Activated CD4-positive, alpha-beta T cell treated with anti-CD3 and anti-CD28 coated beads, Interleukin-2, amount 50 U/mL, for 24 hours (primary cell): ENCODE measurements at places on chromosomes 5 and 9.
A peak's percentile ranks its signal among the peaks of the same experiment; 100 is the strongest.

- DNase-seq = no peak
Measured at GRCh38 chr5:112479418-112479817, 60.3 kb upstream of the EPB41L4A start.

- DNase-seq = no peak
Measured at GRCh38 chr5:73783828-73784227, 157.8 kb downstream of the ARHGEF28 start.

DNA sequence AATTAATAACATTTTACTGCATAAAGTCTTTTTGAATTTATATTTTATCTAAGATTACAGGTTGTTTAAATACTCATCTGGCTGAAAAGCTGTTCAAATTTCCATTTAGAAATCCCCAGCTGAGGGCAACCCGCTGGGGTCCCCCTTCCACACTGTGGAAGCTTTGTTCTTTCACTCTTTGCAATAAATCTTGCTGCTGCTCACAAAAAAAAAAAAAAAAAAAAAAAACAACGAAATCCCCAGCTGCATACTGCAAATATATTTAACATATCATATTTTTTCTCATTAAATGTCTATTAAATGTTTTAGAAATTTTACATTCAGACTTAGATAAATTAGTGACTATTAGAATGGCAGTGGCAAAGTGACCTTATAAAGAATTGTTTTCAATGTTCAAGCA lies 172.2 kb downstream of the NFIB start:
- DNase-seq = no peak

- DNase-seq = peak; percentile 8
Measured at GRCh38 chr9:77751341-77752091, 103.4 kb upstream of the GNA14 start.

DNA sequence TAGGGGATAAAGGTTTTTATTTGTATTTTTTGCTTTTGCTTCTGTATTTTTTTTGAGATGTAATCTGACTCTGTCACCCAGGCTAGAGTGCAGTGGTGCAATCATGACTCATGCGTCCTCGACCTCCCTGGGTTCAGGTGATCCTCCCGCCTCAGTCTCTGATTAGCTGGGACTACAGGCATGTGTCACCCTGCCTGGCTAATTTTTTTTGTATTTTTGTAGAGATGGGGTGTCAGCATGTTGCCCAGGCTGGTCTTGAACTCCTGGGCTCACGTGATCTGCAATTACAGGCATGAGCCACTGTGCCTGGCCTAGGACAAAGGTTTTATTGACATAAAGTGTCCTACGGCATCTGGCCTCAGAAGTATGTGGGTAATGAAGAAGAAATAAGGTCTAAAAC lies 297.1 kb upstream of the C9orf72 start:
- no peak for DNase-seq

DNA sequence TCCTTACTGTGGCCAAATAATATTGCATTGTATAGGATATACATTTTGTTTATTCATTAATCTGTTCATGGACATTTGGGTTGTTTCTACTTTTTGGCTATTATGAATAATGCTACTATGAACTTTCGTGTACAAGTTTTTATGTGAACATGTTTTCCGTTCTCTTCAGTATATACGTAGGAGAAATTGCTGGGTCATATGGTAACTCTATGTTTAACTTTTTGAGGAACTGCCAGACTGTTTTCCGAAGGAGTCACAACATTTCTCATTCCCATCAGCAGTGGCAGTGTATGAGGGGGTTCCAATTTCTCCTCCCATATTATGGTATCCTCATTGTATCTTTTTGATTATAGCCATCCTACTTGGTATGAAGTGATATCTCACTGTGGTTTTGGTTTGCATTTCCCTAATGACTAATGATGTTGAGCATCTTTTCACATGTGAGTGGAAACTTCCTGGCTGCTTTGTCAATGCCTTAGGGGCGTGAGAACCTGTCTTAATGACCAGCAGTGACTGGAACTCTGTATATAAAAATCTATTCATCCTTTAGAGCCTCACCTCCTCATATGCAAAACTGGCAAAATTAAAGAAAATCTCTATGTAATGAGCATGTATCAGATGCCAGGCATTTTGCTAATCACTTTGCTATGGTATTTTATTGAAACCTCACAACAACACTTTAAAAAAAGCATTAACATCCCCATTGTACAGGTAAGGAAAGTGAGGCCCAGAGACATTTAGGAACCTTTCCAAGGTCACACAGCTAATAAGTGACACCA lies 47.8 kb upstream of the TGFBR1 start:
- peak; percentile 52 for DNase-seq

GRCh38 chr9:35350827-35351549 lies 138.9 kb upstream of the RUSC2 start:
- DNase-seq = no peak

DNA sequence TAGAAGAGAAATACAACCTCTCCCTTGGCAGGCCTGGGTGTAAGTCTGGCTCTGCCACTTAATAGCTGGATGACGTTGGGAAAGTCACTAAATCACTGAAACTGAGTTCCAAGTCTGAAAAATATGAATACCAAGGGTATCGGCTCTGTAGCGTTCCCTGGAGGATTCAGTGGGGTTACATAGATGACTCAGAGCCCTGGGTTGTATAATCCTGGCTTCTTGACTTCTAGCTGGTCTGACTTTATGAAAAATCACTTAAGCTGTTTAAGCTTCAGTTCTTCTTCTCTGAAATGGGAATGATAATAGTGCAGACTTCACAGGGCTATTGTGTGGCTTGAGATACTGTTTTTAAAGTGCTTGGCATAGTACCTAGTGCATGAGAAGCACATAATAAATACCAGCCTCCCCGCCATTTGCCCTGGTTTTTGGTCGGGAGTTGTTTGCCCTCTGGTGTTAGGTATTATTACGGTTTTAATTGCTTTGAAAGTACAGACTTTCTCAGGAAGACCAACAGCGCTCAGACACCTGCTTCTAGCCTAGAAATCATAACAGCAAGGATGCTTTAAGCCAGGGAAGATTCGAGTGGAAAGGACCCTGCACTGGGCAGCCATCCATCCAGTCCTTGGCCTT lies 43.0 kb downstream of the CYFIP2 start:
- DNase-seq = no peak

DNA sequence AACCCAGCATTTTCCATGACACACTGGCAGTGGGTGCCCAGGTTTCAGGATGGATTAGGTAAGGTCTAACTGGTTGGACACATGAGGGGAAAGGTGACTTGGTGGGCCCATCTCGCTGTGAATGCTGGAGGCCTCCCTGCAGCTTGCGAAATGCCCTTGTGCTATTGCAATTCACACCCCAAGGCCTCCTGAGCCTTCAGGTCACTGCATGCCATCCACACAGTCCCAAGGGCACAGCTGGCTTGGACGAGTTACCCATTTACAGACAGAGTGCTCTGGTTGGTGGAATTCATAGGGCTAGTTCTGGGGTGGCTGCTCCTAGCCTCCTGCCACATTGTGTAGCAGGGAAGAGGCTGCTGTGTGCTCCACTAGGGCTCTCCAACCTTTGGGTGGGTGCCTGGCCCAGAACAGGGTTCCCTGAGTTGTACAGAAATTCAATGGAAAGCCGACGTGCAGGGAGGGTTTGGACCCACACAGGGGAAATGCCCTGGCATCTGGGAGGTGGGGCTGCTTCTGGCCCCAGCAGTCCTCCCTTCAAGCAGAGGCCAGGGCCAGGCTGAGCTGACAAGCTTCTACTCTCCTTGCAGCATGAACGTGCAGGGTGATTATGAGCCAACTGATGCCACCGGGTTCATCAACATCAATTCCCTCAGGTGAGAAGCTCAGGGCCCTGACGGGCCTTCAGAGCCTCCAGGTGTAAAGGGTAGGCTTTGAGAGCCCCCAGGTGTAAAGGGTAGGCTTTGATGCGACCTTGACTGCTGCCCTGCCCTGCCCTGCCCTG lies 54.3 kb downstream of the ASS1 start:
- no peak for DNase-seq

GRCh38 chr9:71704796-71705195 lies 63.5 kb downstream of the CEMIP2 start:
- no peak for DNase-seq

DNA sequence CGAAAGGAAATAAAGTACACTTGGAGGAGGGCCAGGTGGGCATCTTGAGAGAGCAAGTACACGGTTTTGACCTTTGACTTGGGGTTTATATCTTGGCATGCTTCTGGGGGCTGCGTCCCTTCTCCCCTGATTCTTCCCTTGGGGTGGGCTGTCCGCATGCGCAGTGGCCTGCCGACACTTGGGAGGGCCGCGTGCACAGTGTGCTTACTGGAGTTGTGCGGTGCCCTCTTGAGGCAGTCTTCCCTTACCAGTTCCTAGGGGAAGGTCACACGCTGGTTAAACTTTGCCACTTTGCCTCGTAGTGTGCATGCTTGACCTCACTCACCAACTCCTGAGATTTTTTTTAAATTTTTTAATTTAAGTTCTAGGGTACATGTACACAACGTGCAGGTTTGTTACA lies 4.3 kb upstream of the CLPTM1L start:
- DNase-seq = no peak

DNA sequence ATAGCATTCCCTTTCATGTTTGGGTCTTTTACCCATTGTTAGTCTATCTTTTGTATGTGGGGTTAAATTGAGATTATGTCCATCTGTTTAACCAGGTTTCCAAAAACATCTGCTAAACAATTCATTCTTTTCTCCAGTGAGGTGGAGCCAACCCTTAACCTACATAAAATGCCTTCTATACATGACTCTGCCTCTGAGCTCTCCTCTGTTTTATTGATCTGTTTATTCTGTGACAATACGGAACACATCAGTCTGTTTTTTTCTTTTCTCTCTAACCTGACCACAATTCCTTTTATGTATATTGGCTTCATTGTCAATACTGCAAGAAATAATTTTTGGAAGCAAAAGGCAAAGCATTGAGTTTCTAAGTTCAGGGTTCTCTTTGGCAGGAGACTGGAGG lies 9.9 kb upstream of the ARL15 start:
- no peak for DNase-seq
